ENCODE measurements at places on chromosomes 2 and 18.

GRCh38 chr2:55842046-55842445, 81.5 kb downstream of the EFEMP1 start:
- peak; percentile 94 for DNase-seq

- DNase-seq = no peak
Measured at GRCh38 chr2:42338567-42339190, 22.3 kb downstream of the COX7A2L start.

DNA sequence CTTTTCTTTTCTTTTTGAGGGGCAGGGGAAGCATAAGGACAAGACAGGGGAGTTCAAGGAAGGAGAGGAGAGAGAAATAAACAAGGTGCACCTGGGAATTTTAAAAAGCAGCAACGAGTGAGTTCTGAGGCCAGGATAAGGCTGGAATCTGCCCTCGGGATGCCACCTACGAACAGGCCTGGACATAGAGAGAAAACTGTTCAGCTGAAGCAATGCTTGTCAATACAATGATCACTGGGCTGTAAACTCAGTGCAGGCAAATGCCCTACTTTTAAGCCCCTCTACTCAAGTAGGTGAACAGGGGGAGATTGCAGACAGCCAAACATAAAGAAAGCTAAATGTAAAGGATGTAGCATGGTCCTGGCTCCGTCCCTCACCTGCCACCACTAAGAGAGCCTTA, 330.5 kb downstream of the ETAA1 start:
- no peak for DNase-seq

DNA sequence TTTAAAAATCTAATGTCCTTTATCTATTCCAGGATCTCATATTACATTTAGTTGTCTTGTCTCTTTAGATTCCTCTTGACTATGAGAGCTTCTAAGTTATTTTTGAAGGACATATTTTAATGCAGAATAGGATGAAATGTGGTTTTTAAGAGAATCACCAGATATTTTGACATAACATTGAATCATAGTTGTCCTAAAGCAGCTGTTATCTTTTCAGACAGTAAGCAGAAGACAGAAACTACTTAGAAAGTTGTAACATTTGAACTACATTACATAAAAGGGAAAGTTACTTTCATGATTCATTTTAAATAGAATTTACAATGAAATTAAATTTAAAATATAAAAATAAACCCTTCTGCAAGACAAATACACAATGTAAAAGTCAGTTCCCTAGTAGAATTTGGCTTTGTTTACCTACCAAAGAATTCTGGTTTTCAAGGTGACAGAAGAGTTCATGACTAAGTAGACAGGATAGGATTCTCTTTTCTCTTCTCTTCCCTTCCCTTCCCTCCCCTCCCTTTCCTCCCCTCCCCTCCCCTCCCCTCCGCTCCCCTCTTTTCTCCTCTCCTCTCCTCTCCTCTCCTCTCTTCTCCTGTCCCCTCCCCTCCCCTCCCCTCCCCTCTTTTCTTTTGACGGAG, 186.0 kb downstream of the DIS3L2 start:
- DNase-seq = peak; percentile 76

DNA sequence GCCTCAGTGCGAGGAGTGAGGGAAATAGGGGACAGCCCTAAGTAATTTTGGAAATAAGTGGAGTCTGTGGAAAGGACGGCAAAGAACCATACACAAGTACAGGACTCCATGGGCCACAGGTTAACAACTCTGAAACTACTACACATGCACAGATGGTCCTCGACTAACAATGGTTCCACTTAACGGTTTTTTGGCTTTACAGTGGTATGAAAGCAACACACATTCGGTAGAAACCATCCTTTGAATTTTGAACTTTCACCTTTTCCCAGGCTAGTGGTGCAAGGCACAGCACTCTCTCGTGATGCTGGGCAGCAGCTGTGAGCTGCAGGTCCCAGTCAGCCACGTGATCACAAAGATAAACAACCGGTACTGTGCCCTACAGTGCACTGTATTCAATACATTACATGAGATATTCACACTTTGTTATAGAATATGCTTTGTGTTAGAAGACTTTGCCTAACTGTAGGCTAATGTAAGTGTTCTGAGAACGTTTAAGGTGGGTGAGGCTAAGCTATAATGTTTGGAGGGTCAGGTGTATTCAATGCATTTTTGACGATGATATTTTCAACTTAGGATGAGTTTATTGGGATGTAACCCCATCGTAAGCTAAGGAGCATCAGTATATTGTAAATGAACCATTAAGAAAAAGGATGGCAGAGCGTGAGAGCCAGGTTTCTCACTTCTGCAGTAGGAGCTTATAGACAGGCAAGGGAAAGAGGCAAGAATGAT, 44.6 kb downstream of the TBC1D8 start:
- peak; percentile 11 for DNase-seq

DNA sequence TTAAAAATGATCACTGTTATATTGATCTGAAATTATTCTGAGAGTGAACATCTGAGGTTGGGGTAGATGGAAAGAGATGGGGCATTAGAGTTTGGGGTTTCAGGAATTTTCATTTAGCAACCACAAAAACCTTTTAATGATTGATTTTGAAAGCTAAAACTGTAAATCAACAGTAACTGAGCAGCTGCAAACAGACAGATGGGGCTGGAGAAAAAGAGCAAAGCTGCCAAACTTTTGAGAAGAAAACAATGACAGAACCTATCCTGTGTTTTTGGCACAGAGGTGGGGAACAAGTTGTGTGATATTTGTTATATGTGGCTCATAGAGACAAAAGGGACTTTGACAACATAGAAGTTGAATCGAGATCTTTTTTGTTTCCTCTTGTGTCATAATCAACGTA, 415.8 kb upstream of the DSEL start:
- no peak for DNase-seq

- no peak for DNase-seq
Measured at GRCh38 chr2:20199633-20200270, 25.2 kb downstream of the SDC1 start.

- peak; percentile 52 for DNase-seq
Measured at GRCh38 chr2:62201307-62201706, 5.4 kb downstream of the B3GNT2 start.

GRCh38 chr2:51213826-51214225, 181.9 kb upstream of the NRXN1 start:
- no peak for DNase-seq

DNA sequence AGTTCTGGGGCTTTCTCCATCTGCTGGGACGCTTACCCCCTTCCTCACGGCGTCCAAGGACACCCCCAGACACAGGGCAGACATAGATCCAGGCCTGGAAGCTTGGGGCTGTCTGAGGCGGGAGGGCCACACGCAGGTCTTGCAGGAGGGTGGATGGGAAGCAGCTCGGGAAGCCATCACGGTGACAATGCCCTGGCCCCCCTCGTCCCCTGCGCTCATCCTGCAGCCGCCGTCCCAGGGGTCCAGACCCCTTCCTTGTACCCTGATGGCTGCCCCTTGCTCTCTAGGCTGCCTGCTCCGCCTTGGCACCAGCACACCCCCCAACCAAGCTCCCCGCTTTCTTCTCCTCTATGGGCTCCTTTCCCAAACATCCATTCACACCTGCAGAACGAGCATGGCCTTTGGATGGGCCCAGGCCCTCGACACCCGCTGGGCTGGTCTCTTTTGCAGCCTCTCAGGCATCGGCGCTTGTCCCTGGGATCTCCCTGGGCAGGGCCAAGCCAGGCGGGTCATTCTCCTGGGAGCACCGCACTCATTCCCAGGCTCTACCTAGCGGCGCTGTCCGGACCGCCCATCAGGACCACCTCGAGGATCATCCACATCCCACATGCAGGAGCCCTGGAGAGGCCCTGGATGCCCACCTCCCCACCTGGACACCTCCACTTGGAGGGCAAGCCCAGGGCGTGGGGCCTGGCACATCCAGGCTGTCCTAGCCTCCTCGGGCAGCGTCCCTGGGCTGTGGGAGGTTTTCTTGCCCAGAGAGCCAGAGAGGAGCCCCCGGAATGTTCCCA, 274.9 kb downstream of the NDUFA10 start:
- no peak for DNase-seq

- DNase-seq = peak; percentile 77
Measured at GRCh38 chr2:239399921-239400595, 762 bp downstream of the HDAC4 start.

DNA sequence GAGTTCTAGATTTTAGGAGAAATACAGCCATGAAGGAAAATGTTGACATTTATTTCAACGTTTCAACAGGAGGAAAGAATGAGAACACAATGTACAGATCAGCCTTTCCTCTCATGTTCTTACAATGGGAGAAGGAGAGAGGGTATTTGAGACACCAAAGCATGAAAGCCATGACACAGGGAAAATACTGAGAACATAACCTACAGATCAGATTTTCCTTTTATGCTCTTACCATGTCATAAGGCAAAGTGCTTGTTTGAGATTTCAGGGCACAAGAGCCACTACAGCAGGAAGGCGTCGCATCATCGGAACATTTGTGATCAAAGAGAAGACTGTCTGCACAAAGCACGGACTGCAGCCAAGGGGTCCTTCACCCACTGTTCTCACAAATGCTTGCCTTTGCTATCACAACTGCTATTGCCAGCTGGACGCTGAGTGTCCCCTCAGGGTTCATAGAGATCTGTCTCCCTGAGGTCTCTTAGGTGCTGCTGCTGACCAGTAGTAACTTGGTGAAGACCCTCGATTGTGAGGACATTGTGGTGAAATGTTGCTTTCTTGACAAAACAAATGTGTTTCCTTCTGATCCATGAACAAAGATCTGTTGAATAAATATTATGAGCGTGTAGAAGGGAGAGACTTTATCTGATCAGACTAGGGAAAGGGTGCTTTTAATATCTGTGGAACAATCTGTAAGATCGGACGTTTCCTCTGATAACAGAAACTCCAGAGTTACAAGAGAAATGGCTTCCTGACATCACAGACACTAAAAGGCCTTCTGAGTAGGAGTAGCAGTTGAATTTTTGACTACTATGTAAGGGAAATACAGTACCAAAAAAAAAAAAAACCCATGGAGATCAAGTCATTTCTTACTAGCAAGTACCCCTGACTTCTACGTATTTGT, 6.4 kb upstream of the IL1RL1 start:
- DNase-seq = no peak

DNA sequence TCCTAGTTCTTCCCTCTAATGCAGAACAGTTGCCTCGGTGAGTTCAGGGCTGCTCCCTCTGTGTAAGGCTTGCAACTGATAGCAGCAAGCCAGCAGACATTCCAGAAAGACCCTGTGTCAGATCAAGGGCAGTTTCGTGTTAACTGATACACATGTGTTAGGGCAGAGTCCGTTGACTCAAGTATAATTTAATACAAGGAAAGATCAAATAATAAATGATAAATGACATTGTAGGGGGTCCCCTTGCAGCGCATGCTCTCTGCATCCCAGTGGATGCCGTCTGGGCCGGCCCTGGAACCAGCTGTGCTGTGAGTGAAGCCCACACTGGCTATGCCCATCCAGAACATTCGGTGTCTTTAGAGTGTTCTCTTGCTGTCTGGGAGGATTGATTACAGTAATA, 180.3 kb downstream of the AGAP1 start:
- no peak for DNase-seq

GRCh38 chr2:31735716-31736115, 155.0 kb upstream of the SRD5A2 start:
- no peak for DNase-seq

DNA sequence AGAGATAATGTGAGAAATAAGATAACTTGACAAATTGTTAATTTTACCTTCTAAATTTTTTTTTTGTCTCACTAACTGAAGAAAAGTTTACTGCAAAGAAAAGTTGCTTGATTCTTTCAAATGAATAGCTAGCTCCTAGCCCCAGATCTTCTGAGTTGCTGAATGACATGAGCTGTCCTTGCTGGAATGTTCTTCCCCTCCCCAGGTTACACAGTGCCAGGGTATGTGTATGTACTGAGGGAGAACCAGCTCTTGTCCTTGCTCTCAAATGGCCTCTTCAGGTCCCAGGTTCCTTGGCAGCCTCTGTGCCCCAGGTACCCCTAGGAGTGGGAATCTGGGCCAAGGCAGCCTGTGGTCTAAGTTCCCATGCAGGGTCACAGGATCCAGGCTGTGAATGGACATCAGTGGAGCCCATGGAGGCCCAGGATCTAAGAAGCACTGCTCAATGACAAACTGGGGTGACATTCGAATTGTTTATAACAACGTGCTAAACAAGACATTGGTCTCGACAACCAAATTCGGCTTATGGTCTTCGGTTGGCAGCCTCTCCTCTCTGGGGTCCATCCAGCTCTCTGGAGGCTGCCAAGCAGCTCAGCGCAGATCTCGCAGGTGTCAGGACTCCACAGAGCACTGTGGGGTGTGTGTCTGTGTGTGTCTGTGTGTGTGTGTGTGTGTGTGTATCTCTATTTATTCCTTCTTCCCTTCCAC, 17.1 kb upstream of the INO80C start:
- no peak for DNase-seq

DNA sequence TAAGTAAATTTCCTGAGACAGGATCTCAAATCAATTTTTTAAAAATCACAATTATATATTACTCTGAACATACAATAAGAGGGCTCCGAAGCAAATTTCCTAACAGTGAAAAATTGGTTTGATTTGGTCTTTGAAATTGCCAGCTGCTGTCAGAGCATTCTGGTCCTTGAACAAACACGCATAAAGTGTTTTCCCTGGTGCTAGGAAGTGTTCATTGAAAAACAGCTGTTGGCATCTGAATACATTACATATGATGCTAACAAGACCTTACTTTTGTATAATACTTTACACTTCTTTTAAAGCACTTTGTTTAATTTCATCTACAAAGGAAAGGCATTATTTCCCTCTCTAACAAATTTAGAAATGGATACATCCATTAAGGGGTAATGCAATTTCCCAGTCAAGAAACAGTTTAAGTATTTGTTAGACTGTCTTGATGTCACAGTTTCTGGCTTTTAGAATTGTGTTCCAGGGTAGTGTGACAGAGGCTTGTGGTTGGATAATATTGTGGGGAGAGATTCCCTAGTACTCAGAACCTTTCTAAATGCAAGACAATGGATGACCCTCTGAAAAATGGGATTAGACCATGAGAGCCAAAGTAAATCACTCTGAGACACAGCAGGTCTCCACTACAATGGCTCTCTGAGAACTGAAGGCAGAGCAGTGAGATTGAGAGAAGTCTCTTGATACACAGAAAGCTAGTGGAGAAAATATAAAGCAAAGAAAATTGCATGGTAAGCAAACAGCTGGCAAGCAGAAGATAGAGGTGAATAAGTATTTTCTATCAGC, 299.0 kb downstream of the TRIB2 start:
- no peak for DNase-seq

- peak; percentile 5 for DNase-seq
Measured at GRCh38 chr2:7725171-7725849, 808.1 kb downstream of the RNF144A start.

DNA sequence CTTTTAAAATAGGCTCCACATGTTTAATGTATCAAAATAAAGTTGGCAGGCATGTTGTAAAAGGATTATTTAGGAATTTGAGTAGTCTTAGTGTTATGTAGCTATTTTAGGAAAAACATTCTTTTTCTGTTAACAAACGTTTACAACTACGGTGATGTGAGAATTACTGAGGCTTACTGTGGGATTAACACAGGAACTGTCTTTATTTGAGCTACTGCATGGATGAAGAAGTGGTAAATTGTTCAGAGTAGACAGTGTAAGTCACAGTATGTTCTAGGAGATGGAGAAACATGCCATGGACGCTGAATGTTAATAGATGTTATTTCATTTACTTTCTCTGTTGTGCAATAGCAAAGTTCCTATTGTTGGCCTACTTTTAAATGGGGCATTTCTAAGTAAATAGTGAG, 1.6 kb downstream of the PPM1B start:
- DNase-seq = peak; percentile 92
